Left cardiac atrium (tissue), 4 donors: ENCODE measurements at places on chromosomes 3 and 15. TPM values are rescaled to one million over a fixed set of nuclear protein-coding genes. Genes with fewer than 3 reads are reported as not detected.

ECT2 gene
- 5.8 TPM for total RNA-seq

DNA sequence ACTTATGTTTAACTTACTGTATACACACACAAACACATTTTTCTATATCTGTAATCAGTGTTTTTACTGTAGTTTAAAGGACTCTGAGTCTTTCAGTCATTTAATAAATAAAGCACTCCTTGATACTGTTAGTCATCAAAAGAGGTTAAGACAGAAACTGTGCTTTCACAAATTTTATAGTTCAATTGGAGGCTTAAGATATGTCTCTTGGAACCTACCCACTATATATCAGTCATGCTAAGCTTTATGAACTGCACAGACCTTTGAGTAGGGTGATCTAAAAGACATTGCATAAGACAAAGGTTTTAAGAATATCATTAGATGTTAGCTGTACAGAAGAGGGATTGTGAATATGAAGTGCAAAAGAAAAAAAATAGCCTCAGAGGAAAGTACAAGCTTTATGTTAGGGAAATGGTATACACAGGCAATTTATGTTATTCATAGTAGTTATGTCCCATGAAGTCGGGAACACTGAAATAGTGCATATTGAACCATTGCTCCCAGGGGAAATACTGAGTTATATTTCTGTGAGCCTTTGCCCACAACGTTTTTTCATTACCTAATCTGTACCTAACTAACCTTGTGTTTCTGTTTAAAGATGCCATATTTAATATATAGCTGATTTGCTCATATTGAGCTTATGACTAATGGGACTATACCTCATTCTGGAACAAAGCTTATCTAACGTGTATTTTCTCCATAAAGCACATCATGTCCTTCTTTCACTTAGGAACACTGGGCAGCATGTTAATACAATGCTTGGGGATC lies 19.7 kb downstream of the CHMP2B start:
- DNase-seq = no peak

MYZAP gene
- 452 TPM for total RNA-seq

- no peak for DNase-seq
Observed at GRCh38 chr3:15557511-15557946, 36.0 kb upstream of the COLQ start.

GRCh38 chr3:30775040-30775439 lies 119.4 kb downstream of the GADL1 start:
- DNase-seq = no peak

RTP3 gene
- total RNA-seq = not detected

- no peak for DNase-seq
Observed at GRCh38 chr3:196192036-196192523, 19.1 kb downstream of the ZDHHC19 start.

GRCh38 chr3:102460579-102460978 lies 25.8 kb downstream of the ZPLD1 start:
- no peak for DNase-seq

DNA sequence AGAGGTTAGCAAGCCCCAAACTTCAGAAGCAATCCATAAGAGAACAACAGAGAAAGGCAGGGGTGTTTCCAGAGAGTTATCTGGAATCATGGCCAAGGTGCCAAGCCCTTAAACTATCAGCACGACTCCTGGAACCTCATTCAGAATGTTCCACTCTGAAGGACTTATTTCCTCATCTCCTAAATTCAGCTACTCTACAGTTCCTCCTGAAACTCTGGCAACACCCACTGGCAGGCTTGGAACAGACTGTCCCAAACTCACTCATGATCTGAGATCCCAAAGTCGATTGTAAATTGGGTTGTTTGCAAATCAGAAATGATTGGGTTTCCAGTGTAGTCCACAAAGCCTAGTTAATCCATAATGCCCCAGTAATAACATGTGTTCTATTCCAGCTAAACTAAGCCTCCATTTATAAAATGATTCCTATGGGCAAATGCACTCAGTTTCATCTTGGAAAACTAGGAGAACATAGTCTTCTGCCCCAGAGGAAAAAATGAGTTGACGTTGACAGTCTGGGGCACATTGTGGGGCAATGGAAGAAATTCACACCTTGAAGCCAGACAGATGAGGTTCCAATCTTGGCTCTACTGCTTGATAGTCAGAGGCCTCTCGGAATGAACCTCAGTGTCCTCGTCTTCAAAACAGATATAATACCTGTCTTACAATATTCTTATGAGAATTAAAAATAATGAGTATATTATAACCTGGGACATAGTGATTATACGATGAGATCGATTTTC lies 65.9 kb downstream of the SLCO2A1 start:
- no peak for DNase-seq

DNA sequence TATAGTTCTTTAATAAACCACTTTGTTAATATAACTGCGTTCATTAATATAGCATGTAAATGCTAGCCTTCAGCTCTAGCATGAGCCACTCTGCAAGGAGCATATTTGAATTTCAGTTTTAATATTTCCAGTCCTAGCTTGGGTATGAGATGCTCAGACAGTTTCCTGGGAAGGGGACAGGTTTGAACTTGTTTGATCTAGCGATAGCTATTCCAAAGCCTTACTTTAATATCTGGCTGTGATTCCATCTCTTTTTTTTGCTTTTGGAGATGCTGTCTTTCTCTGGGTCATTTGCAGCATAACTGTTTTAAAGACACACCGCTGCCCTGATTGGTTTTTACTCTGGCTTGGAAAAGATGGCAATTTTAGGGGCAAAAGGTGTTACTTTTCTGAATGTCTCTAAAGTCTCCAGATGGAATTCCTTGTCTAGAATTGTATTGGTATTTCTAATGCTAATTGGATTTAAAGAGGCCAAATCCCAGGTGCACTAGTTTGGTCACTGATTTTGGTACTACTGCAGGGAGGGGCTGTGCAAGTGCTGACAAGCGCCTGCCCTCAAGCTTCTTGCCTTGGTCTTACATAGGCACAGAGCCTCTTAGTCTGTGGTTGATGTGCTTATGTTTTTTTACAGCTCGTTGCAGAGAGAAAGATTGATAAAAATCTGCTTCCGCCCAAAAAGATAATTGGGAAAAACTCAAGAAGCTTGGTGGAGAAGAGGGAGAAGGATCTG lies 2.8 kb downstream of the NISCH start:
- DNase-seq = no peak

DNA sequence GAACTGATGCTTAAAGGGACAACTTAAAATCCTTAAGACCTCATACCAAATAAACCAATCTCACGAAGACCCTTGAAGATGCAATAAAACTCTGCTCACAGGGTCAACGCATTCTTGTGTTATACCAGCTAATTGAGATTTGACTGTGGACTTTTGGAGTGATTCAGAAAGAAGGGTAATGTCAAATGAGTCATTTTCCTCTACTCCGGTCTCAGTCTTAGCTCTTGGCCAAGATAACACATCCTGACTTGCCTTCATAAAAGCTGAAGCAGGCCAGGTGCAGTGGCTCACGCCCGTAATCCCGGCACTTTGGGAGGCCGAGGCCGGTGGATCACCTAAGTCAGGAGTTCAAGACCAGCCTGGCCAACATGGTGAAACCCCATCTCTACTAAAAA lies 3.8 kb downstream of the PKM start:
- no peak for DNase-seq

- DNase-seq = no peak
Observed at GRCh38 chr15:56929933-56930332, 11.5 kb downstream of the TCF12 start.

DNA sequence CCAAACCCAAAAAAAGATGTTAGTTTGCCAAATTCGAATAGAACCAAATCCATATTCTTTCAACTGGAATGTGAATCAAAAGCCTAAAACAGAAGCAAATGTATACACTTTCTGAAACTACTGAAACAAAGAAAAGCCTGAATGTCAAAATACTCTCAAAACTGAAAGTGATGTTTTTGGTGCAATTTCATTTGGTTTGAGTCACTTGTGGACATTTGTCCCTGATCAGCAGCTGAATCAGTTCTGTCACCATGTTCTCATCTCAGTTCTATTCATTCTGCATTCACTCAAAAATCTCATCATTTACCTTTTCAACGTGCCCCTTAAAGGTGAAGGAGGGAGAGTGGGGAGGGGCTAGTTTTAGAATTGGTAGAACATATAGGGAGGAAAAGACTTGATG lies 266.8 kb downstream of the ABHD5 start:
- no peak for DNase-seq

- DNase-seq = no peak
Observed at GRCh38 chr15:72345280-72345679, 25.3 kb upstream of the CELF6 start.

GRCh38 chr3:9947025-9947995 lies 4.9 kb downstream of the PRRT3 start:
- peak; percentile 79 for DNase-seq

- no peak for DNase-seq
Observed at GRCh38 chr3:100384733-100385525, 16.0 kb downstream of the TOMM70 start.

DNA sequence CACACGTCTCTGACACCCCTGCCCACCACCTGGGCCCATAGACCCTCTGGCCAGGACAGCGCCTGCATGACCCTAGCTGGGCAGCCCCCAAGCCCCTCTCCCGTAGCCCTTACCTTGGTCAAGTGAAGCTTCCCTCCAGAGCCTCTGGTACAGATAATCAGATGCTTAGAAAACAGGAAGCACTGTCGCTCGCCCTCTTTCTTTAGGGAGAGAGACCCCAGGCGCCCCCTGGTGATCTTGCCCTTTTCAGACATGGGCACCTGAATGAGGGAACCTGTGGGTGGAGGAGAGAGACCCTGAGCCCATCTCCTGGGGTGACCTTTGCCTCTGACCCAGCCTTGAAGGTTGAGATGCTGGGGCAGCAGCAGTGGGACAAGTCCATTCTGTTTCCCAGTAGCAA lies 65.4 kb downstream of the RASGRF1 start:
- DNase-seq = no peak

GRCh38 chr15:58999694-59000093 lies 12.2 kb downstream of the RNF111 start:
- DNase-seq = no peak

RTP1 gene
- total RNA-seq = not detected

DNA sequence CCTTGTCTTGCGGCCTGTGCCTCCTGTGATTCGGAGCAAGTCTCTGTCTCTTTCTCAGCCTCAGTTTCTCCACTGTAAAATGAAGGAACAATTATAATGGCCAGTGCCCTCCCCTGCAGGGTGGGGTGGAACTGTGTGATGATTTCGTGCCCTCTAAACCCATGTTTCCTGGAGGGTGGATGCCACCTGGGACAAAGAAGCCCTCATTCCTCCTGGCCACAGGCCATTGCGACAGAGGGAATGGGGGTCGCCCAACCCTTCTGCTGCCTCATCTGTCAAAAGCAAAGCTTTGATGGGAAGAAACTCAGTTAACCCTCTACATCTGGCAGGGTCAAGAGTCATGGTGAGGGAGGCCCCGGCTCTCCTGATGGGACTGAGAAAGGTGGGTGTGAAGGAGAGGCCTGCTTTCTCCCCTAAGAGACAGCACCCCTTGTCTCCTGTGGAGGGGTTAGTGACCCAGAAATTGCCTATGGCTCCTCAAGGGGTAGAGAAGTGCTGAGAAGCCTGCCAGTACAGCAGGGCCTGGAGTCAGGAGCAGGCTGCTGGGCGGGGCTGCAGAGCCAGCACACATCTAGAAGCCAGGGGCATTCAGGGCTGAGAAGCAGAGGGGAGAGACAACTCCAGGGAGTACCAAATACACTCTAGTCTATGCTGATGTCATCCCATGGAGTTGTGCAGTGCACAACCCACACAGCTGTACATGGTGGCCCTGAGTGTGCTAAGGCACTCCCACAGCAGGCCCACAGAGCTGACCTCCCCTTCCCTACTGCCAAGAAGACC lies 61.0 kb downstream of the PLXNA1 start:
- DNase-seq = peak; percentile 13

FOXL2NB gene
- not detected for total RNA-seq

- DNase-seq = no peak
Observed at GRCh38 chr15:74315626-74316025, 51.8 kb downstream of the CYP11A1 start.
